Activated CD8-positive, alpha-beta memory T cell treated with anti-CD3 and anti-CD28 coated beads for 24 hours (primary cell): ENCODE measurements at places on chromosomes 7 and 10.
A peak's percentile ranks its signal among the peaks of the same experiment; 100 is the strongest.

- DNase-seq = no peak
Observed at GRCh38 chr10:7481368-7481765, 70.5 kb upstream of the SFMBT2 start.

GRCh38 chr7:104652865-104653264, 324.5 kb downstream of the LHFPL3 start:
- no peak for DNase-seq

DNA sequence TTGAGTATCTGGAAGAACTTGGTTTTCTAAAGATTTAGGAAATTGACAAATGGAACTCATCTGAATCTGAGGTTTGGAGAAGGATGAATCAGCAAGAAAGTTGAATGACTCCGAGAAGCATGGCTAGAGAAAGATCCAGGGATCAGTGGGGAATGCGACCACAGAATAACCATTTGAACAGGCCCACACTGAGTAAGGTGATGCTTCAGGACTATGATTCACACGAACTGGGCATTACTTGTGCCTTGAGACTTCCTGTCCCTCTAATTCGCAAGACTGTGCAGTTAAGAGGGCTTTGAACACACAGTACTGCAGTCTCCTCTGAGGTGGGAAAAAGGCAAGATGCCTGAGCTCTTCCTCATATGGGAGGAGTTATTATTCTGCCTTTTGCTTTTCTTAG, 395.5 kb upstream of the POM121L12 start:
- DNase-seq = no peak

DNA sequence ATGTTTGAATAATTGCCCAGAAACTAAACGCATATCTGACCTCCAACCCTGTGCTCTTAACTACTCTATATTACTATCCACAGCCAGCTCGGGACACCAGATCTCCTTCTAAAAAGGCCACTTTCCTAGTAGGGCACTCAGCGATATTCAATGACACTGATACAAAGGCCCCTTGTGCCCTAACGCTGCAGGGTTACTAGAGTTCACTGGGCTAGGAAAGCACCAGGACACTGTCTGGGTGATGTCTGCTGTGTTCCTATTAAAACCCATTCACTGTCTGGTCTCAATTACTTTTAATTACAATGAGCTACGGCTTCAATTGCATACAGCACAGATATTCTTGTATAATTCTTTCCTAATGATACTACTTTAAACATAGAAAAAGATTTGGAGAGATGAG, 91.7 kb downstream of the SORCS1 start:
- DNase-seq = no peak

DNA sequence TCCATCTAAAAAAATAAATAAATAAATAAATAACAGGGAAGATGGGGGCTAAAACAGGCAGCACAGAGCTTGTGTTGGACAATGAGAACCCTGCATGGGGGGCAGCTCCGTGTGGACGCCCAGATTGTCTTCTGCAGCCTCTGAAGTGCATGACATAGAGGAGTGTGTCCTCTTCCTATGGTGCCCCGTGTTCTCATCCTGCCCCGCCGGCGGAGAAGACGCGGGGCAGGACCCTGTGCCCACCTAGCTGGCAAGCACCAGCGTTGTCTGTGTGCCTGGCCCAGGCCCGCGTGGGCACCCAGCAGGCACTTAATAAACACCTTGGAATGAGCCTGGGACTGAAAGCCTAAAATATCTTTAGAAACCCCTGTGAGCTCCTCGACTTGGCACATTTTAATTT, 88.7 kb upstream of the DNAAF5 start:
- DNase-seq = no peak

DNA sequence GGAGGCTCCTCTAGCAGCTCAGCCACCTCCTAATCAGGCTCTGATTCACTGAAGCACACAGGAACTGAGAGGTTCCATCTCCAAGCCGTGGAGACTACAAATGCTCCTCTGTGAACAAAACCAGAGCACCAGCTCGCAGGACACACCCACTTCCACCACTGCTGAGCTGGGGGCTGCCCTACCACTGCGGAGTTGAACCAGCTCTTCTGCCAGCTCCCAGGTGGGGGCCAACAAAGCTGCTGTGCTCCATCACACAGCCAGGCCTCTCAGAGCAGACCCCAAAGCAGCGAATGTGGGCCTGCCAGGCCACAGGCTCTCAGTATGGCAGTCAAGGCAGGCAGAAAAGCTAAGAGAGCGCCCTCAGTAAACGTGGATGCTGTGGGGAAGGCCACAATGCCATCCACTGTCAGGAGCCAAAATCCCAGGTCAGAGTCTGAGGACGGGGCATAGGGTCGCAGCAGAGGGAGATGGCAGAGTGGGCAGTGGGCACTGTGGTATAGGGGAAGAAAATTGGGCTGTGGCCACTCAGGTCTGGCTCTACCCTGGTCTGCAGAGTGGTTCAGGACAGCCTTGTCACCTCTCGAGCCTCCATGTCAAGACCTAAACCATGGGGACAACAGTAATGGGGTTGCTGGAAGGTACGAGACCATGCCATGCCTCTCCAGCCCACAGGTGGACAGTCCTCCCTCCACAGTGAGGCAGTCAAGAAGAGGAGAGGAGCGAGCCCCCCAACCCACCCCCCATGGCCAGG, 82.1 kb downstream of the GRID1 start:
- DNase-seq = peak; percentile 19

DNA sequence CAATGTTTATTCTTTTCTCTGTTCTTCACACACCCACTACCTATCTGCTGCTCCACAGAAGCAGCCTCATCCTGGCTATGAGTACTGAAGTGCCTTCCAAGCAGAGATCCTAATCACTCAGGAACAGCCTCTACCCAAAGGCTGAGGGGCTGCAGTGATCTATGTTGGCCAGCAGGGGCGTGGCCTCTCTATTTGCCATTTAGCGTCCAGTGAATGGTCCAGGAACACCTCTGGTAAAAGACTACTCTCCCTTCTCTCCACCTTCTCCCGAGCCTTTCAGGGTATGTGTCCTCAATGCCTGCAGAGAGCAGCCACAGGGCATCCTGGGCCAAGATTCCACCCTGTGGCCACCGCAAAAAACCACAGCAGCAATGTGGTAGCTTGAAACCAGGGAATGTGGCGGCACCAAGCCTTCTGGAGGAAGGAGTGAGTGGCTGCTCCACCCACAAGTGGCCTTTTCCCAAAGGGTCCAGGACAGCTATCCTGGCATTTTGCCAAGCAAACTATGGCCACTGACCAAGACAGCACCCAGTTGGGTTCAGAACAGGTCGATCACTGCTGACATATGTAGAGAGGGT, 70.9 kb downstream of the SYPL1 start:
- DNase-seq = peak; percentile 67

GRCh38 chr7:25068502-25069213, 56.4 kb downstream of the CYCS start:
- DNase-seq = no peak

- no peak for DNase-seq
Observed at GRCh38 chr7:106749165-106749564, 88.2 kb upstream of the CCDC71L start.

DNA sequence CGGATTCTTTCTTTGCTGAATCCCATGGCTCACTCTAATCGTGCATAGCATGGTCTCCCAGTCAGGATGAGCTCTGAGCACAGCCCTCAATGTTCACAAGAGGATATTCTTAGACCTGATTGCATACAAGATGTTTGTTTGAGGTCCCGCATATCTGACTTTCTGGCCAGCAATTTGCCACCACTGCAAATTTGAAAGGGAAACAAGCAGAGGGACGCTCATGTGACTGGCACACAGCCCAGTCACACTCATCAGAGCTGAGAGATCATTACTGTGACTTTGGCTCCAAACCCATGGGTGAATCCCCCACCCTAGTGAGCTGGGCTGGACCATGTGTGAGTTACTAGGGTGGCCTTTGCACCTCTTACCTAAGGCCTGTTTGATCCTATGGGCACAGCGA, 9.9 kb downstream of the TAS2R41 start:
- DNase-seq = no peak

GRCh38 chr7:111198255-111198654, 107.3 kb downstream of the LRRN3 start:
- no peak for DNase-seq

DNA sequence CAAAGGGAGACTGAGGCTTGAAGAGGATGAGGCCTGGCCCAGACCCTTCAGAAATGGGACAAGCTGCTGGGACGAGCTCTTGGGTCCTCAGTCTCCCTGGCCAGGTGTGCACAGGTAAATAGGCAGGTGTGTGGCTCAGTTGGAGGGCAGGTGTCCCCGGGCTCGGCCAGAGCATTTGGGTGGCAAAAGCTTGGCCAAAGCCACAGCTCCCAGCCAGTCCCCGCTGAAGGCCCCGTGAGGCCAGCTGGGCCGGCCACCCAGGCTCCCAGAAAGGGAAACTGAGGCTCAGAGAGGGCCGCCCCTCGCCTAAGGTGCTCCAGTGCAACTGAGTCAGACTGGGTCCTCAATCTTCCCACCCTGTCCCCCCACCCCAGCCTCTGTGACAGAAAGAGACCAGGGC, 37.3 kb downstream of the MICALL2 start:
- no peak for DNase-seq

- DNase-seq = peak; percentile 54
Observed at GRCh38 chr7:150428671-150429451, 21.6 kb upstream of the GIMAP8 start.

DNA sequence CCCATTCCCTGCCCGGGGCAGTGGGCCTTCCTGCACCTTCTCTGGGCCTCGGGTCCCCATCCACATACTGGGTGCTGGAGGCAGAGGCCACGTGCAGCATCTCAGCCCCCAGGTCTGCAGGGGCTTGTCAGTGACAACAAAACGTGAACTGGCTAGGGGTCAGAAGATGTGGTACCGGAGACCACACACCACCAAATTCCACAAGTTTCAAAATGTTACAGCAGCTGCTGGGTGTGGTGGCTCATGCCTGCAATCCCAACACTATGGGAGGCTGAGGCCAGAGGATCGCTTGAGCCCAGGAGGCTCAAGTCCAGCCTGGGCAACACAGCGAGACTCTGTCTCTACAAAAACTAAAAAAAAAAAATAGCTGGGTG, 62.1 kb upstream of the DNAAF5 start:
- no peak for DNase-seq

DNA sequence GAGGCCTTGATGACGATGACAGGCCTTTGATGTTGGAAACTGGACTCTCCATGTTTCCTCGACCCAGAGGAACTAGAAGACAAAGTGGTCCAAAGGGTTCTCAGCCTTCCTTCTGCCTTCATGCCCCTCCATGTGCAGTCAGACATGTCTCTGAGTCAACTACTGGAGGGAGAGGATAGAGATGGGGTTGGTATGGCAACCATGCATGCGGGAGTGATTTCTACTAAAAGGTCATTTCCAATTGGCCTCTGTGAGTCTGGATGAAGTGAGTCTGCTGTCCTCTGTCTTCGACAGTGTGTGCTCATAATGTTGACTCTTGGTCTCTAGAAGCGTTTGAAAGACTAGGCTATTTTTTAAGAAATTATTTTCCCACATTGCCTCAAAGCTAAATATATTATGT, 29.2 kb downstream of the STK17A start:
- DNase-seq = no peak

DNA sequence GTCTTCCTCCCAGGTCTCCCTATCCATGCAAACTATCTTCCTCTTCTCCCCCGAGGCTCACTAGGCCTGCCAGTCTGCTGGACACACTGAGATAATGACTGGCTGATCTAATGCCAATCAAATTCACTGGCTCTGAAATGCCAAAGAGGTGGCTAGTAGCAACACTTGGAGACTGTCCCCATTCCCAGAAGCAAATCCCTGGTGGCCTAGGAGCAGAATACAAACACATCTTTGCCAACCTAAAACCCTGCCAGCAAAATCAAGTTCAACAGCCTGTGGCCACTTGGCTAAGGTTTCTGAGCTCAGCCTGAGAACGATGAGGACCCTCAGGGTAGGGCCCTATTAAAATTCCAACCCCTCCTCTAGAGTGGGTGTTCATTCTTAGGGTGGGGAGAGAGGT, 46.6 kb downstream of the SH3PXD2A start:
- DNase-seq = no peak

DNA sequence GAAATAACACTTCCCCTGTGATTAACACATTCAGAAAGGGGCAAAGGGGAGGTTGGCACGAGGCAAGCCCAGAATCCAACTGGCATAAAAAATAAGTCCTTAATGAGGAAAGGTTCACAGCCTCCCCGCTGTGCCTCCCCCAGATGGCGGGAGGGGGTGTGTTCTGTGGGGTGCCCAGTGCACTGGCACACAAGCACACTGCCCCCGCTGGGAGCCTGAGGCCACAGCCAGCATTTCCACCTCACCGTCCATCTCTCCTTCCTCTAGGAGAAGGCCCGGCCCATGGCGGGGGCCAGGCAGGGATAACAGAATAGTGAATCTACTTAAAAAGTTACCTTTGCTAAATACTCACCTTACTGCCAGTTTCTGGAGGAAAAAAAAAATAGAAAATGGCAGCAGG, 43.2 kb downstream of the PRKAG2 start:
- no peak for DNase-seq

- no peak for DNase-seq
Observed at GRCh38 chr10:63588436-63589167, 67.4 kb downstream of the REEP3 start.

- DNase-seq = no peak
Observed at GRCh38 chr7:26531926-26532325, 240.3 kb downstream of the SNX10 start.

- DNase-seq = no peak
Observed at GRCh38 chr10:112790921-112791320, 159.1 kb upstream of the TCF7L2 start.

DNA sequence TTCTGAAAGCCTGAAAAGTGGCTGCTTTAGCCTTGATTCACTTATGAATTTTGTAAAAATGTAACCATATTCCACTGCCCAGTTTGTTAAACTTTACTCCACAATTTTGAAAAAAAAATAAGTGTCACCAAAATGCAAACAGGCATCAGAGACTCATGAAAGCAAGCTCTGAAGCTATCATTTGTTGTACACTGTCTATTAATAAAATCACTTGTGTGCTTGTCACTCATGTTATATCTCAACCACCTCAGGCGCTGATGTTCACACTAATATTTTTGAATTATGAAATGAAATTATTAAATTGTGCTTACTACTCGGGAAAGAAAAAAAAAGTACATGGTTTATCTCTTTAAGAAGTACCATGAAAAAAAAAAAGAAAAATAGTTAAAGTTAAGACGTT, 34.5 kb upstream of the DKK1 start:
- DNase-seq = no peak

DNA sequence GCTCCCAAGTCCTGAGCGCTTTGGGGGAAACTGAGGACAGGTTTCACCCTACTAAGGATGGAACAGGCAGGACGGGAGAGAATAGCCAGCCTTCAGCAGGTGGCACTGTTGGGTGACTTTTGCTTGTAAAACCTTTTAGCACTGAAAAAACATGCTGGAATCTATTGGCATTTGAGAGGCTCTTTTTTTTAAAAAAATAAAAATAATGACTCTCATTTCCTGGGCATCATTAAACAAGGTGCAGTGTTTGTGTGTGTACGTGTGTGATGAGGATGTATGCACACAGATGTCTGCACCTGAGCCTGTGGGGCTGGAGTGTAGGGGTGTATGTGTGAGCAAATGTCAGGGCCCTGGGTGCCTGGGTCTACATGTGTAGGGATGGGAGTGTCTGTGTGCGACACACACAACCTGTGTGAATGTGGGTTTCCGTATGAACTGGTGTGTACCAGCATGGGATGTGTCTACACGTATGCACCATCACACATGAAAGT, 177.9 kb downstream of the RPS24 start:
- DNase-seq = no peak

DNA sequence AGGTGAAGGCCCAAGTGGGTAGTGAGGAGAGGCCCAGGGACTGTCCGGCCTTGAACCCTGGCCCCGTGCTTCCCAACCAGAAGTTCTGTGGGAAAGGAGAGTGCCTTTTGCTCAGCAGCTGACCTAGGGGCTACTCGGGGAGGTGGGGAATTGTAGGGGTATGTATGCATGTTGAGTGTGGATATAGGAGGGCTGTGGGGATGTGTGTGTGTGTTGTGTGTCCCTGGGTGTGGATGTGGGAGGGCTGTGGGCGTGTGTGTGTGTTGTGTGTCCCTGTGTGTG, 12.2 kb downstream of the EPHB6 start:
- DNase-seq = no peak
